Amygdala (tissue), 56 donors: ENCODE measurements at places on chromosomes 13 and 19.

GRCh38 chr13:43297967-43298678 is 274.7 kb downstream of the DNAJC15 start:
- no peak for DNase-seq

- no peak for DNase-seq
Observed at GRCh38 chr19:46615966-46616365, 8.9 kb downstream of the PTGIR start.

GRCh38 chr19:42295342-42295741 is 6.6 kb upstream of the PRR19 start:
- DNase-seq = no peak

GRCh38 chr13:50326811-50327210 is 311.6 kb downstream of the KCNRG start:
- no peak for DNase-seq

DNA sequence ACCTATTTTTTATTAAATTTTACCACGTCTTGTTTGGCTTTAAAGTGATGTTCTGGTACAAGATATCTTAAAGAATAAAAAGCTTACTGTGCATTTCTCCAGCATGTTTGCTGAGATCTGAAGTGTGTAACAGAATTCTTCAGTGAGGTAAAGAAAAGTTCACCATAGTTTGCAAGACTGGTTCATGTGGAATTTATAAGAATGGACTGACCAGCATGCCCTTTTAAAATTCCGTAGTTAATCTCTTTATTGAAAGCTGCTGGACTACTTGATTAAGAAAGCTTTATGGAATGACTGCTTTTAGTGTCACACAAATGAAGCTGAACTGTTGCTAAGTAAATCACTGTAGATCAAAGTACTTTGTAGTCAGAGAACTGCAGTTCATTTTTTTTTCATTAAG is 119.2 kb downstream of the GPC6 start:
- no peak for DNase-seq

DNA sequence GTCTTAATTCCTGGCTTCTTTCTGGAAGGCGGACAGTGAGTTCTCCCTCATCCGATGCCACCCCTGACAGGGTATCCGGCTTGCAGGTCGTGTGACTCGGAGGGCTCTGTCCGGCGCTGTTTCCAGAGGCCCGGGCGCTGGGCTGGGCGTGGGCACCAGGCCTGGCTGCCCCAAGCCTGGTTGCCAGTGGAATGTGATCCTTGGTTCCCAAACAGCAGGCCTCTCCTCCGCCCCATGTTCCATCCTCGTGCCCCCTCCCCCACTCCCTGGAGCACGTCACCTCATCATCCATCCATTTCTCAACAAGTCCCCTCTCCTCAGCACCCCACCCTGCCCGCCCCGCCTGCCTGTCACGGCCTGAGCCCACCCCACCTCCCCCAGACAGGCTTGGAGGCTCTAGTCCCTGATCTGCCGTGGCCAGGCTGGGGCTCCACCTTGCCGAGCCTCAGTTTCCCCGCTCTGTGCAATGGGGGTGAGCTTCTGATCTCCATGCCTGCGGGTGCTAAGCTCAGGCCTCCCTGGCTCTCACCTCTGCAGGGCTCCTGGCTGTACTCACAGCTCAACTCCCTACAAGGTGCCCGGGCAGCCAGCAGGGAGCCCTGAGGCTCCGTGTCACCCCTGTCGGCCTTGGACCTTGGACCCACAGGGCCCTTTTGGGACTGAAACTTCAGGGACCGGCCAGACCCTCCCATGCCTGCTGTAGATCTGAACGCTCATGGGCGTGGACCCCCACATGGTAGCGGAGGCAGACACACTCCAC is 2.3 kb downstream of the TBXA2R start:
- no peak for DNase-seq

DNA sequence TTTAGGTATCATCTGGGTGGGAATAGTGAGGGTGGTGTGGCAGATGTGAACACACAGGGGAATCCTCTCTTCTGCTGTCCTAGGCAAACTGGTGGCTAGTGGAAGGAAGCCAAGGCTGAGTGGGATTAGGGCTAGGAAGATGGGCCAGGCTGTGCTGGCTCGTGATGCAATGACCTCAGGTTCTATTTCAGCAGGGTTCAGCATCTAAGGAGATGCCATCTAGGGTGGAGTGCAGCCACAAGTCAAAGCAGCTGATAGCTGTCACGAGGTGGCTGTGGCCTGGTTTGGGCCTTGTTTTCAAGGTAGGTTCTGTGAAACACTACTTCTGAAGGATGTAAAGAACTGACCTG is 21.6 kb downstream of the ARL11 start:
- no peak for DNase-seq

GRCh38 chr19:10836479-10837330 is 693 bp upstream of the TMED1 start:
- DNase-seq = no peak

DNA sequence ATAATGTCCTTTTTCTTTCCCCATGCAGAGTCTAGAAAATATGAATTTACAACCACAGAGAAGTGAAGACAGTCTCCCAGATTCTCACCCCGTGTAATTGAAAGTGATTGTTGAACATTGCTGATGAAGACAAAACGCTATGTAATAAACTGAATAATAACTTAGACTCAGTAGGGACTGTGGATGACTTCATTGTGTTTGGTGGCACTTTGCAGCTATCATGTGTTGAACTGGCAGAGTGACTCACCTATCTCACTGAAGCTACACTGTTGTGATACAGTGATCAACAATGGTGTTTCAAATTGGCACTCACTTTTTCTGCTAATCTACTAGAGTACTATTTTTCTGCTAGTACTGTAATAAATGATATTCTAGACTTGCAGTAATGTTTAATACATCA is 261.3 kb downstream of the DACH1 start:
- no peak for DNase-seq

DNA sequence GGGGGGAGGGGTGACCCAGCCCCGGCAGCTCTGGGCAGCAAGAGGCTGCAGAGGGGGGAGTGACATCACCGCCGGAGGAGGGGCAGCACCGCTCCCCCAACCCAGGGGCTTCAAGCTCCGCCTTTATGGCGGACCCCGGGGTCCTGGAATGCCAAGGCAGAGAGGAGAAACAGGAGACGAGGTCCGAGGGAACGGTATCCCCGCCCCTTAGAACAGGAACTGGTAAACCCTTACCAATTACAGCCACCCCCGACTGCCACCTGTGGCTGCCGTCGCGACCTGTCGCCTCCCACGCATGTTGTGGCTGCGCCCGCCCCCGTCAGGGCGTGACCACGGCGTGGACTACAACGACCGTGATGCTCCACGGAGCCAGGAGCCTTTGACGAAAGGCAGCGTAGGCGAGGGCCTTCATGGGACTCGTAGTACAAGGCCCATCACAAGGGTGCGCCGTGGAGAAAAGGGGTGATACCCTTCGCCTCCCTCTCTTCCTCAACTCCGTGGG is 4.1 kb upstream of the KCNC3 start:
- DNase-seq = peak; percentile 94

DNA sequence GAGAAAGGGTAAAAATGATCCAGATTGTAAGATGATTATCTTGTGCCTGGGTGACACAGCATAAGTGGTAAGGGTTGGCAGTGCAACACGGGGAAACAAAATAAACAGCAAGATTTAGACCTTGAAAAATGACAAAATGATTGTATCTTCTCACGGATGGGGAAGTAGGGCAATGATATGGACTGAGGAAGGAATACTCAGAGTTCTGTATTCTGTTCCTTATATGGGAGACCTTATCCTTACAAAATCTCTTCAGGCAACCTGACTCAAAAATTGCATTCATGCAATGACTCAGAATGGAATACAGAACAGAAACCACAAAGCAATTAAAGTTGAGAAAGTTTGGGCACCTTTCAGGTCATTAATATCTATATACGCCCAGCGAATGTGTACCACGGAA is 149.0 kb downstream of the HS6ST3 start:
- no peak for DNase-seq

GRCh38 chr13:79631051-79631659 is 150.2 kb downstream of the NDFIP2 start:
- DNase-seq = no peak

- DNase-seq = no peak
Observed at GRCh38 chr13:49370371-49370770, 73.5 kb downstream of the CAB39L start.

- DNase-seq = no peak
Observed at GRCh38 chr13:103471896-103472295, 405.7 kb upstream of the SLC10A2 start.

GRCh38 chr19:48135411-48135810 is 24.8 kb upstream of the PLA2G4C start:
- DNase-seq = no peak

DNA sequence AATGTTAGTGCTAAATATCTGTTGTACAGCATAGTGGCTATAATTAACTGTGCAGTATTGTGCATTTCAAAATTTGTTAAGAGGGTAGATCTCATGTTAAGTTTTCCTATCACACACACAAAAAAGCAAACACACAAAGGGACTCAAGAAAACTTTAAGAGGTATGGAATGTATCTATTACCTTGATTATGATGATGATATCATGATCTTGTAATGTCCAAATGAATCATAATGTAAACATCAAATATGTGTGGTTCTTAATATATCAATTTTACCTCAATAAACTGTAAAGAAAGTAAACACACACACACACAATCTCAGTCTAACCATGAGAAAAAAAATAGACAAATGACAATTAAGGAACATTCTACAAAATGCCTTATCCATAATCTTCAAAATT is 934.6 kb downstream of the SLITRK1 start:
- DNase-seq = no peak

DNA sequence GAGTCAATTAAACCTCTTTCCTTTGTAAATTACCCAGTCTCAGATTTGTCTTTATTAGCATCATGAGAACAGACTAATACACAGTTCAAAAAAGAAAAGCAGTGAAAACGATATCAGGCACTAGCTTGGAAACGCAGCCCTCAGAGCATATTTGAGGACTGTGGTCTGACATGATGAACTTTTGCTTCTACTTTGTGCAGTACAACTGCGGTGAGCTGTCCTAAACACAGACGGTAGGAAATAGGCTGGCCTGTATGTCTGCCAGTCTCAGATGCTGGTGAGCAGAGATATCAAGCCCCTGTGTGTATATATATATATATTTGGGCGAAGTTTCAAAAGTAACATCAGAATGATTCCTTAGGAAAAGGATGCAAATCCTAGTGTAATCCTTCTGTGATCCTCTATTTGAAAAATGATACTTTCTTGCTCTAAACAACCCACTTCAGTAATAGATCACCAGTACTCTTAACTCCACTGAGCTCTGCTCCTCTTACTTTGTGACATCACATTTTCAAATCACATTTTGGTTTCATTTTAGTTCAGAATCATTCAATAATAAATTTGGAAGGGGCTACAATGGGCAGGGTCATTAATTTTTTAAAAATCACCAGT is 74.4 kb downstream of the TNFRSF19 start:
- DNase-seq = no peak

GRCh38 chr19:36245210-36246005 is 30.5 kb downstream of the ZNF146 start:
- no peak for DNase-seq

- DNase-seq = no peak
Observed at GRCh38 chr13:95485518-95486144, 66.9 kb upstream of the CLDN10 start.

DNA sequence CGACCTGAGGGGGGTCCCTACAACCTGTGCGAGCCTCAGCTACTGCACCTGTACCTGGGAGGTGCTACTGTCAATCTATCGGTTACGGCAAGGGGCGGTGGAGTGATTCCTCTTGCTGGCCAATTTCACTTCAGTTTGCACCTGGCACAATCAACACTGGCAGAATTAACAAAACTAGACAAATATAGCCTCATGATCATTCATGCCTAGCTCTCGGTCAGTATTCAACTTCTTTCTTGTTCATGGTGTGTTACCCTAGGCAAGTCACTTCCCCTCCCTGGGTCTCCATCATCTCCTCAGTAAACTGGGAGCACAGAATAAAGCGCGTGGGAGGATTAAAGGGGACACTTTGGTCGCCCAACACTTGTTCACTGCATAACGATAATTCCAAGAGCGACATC is 618 bp downstream of the HAUS8 start:
- DNase-seq = no peak

DNA sequence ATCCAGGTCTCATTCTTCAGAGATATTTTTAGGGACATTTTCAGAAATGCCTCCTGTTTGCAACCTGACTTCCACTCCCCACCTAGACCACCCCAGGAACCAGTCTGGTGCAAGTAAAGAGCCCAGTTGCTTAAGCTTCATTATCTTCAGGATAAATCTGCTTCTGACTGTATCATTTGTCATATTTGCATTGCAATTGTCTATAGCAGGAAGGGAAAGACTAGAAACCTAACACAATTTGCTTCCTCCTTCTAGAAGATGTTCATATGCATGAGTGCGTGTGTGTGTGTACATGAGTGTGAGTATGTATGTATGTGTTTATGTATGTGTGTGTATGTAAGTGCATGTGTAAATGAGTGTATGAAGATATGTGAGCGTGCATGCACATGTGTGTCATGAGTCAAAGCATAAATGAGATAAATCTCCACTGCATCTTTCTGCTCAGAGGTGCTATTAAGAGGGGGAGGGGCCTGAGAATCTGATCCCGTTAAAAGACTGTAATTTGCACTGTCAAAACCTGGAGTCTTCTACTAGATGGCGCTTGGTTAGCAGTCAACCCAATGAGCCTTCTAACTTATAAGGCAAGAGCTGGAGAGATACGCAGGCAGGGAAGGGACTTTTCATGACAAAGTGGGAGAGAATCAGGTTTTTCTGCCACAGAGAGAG is 178.8 kb upstream of the KL start:
- no peak for DNase-seq

DNA sequence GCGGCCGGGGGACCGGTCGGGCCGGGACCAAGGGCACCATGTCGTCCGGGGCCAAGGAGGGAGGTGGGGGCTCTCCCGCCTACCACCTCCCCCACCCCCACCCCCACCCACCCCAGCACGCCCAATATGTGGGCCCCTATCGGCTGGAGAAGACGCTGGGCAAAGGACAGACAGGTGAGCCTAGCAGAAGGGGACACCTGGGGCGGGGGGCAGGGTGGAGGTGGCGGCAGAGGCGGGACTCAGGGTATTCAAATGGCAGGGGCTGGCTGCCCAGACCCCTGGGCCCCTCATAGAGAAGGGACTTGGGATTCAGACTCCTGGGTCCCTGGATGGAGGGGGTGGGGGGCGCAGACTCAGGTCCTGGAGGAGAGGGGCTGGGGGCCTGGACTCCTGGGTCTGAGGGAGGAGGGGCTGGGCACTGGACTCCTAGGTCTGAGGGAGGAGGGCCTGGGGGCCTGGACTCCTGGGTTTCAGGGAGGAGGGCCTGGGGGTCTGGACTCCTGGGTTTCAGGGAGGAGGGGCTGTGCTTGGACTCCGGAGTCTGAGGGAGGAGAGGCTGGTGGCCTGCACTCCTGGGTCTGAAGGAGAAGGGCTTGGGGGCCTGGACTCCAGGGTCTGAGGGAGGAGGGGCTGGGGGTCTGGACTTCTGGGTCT is 735 bp downstream of the BRSK1 start:
- no peak for DNase-seq

DNA sequence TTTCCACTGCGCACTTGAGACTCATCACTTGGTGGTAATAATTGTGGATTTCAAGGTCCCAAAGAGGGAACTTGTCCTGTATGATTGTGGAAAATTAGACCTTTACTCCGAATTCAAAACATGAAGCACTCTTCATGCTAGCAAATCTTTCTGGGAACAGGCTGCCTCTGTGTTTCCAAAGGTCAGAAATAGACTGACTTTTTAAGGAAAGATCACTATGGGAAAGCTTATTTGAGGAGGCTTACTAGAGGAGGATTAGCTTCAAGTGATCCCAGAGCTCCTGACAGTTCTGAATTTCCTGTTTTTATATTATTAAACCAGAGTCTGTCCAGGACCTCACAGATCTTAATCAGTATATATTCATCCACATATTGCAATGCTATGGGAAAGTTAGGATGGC is 5.5 kb downstream of the WDFY2 start:
- no peak for DNase-seq
